Heart left ventricle (tissue), 16 donors: ENCODE measurements at places on chromosomes 3 and 15.

- no peak for DNase-seq
These were observed 120.6 kb downstream of the CD47 start for GRCh38 chr3:107969994-107970819.

- DNase-seq, result no peak
These were observed 72.5 kb downstream of the OSBPL10 start for GRCh38 chr3:31908391-31909097.

DNA sequence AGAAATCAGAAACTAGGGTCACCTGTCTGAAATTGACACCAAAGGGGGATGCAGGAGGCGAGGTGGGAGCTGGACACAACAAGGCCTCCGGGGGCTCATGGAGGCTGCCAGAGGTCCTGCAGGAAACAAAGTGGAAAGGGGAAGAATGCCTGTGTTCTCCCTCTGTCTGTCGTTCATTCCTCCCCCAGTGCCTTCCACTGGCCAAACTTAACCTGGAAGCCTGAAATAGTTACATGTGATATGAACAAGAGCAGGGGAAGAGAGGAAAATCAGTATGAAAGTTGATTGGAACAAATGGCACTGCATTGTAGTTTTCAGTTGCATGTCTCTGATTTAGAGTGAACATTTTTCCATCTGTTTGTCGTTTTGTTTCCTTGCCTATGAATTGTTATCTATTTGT is 502.0 kb upstream of the CFAP20DC start:
- no peak for DNase-seq

DNA sequence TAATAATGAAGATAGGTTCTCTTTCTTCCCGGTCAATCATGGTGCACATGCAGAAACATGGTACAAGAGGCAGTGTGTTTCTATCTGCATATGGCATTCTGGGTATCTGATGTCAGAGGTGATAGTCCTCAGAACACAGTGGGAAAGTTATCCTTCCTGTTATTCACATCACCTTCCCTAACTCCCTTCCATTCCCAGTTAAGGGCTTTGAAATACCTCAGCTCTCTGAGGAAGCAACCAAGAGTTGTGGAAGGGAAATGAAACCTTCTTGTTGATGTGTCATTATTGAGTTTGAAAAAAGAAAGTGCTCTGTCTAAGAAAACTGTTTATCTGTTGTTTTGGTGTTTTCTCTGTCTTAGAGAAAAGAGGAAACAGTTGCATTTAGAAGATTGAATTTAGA is 21.9 kb upstream of the P2RY13 start:
- no peak for DNase-seq

DNA sequence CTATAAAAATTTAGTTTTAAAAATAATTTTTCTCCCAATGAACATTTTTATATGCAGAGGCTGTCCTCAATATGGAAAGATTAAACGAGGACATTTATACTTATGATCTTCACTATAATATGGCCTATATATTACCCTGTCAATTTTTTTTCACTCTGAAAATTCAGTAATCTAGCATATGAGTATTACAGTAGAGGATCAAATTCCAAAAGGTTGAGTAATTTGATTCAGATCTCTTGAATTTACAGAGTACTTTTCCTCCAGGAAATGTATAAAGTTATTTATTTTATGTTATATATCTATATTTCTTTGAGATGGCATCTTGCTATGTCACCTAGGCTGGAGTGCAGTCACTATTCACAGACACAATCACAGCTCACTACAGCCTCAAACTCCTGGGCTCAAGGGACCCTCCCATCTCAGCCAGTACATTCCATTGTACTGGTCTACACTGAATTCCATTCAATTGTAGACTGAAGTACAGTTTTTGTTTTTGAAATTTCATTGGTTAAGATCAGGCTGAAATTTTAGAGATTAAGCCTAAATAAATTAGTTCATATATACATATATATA is 16.3 kb upstream of the TRPM7 start:
- DNase-seq, result no peak

- DNase-seq, result no peak
These were observed 3.2 kb upstream of the GBE1 start for GRCh38 chr3:81764665-81765064.
